ENCODE measurements at places on chromosomes 1 and 21. TPM values are rescaled to one million over a fixed set of nuclear protein-coding genes. Genes with fewer than 3 reads are reported as not detected.

ARHGEF2 gene
- total RNA-seq = 37.4 TPM

VCAM1 gene
- 0.08 TPM for total RNA-seq

LCE2A gene
- not detected for total RNA-seq

OXCT2 gene
- 0.55 TPM for total RNA-seq

TEKT2 gene
- total RNA-seq = not detected

RBM15 gene
- 8.7 TPM for total RNA-seq

RAB4A gene
- 44.4 TPM for total RNA-seq

CSF3R gene
- not detected for total RNA-seq

TTC3 gene
- 26.0 TPM for total RNA-seq

LAD1 gene
- 0.56 TPM for total RNA-seq

CACNA1S gene
- not detected for total RNA-seq

PEA15 gene
- total RNA-seq = 200 TPM

TGFB2 gene
- total RNA-seq = 25.7 TPM

MTHFR gene
- total RNA-seq = 5.2 TPM

TINAGL1 gene
- 0.92 TPM for total RNA-seq
